Fibroblast of skin of left biceps (primary cell): ENCODE measurements at places on chromosomes 16 and 17.

- no peak for DNase-seq
Measured at GRCh38 chr16:57576429-57576870, 34.0 kb downstream of the ADGRG5 start.

GRCh38 chr17:77247609-77248008, 106.8 kb downstream of the SEC14L1 start:
- no peak for DNase-seq

DNA sequence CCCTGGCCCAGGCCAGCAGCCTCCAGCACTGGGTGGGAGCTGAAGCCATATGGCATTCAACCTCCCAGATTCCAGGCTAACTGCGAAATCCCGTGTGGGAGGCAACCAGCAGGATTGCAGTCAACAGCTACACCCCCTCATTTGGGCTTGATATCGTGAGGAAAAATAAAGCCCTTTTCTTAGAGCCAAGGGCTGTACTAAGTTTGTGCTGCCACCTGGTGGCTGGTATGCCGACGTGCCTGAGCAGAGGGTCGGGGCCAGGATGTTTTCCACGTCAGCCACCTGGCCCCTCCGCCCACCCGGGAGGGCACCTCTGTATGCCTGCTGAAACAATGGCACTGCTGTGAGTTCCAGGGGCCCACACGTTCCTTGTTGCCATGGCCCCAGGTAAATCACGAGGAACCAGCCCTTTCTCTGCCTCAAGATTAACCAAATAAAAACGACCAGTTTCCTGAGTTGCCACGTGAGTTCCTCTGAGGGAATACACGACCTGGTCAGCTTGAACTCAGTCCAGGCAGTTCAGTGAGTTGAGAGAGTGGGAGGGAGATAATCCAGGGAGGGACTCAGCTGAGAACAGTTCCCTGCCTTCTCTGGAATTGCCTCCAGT, 9.0 kb downstream of the TMEM98 start:
- DNase-seq, result peak; percentile 31

DNA sequence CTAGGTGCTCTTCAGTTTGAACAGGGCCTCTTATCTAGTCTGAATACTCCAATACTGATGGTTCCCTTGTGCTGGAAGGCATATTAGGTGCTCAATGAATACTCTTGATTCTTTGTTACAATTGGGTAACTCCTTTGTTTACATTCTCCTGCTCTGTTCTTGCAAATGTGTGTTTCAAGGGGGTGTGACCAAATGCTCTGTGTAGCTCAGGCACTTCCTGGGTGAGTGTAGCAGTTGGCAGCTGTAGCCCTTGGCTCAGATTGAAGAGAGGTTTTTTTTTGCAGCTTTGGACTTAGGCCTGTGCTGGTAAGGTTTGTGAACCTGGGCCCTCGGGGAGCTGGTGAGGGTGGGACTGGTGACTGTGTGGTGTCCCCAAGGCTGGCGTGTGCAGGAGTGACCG, 20.2 kb downstream of the TBCD start:
- no peak for DNase-seq

GRCh38 chr17:63476854-63477479, at the start of gene ACE:
TSS of gene ACE (plus strand) at chr17:63477061. CDS start at chr17:63477095, 34 bp downstream.
- DNase-seq, result no peak

- no peak for DNase-seq
Measured at GRCh38 chr17:56777859-56778258, 55.9 kb downstream of the C17orf67 start.

DNA sequence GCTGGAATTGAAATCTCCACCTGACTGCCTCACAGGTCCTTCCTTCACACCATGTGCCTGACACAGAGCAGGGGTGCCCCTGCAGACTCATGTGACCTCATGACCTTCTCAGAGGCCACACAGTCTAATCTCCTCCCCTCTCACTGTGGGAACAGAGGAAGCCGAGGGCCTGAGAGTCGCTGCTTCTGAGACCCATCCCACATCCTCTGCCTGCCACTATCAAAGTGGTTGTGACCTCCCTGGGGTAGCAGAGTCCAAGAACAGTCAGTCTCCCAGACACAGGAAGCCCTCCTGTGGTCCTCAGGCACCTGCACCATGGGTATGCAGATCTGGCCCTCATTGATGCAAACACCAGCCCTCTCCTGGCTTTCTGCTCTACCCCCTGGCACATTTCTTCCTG, 78.5 kb downstream of the RAB11FIP4 start:
- DNase-seq, result no peak

DNA sequence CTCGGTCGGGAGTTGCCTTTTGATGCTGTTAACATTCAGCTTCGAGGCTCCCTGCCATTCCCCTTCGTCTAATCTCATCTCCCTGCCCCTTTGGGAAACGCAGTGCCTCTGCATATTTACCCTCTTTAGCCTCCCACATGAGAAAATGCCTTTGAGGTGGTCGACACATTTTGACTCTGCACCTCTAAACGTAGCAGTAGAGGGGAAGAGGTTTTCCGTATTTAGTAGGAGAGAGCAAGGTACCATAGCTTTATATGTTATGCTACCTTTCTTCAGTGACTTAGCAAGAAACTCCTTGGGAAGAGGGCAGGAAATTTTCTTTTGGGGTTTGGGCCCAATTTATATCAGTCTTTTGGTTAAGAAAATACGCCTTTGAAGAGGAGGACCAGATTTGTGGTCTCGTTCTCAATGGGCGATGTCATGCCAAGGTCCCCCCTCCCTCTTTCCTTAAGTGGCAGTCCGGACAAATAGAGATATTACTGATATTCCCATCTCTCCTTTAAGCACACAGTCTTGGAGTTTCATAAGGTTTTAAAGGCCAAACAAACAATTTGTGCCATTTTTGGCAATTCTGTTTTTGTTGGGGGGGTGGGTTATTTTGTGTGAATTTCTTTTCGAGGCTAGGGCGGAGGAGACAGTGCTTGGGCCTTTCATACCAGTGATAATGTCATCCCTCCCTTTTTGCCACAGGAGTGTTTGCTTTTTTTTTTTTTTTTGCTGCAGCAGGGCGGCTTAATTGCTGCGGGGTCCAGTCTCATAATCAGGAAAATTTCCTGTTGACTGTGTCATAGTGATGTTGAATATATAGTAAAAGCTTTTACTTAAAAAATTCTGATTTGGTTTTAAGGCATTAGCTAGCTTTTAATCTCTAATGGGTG, 1.5 kb downstream of the PAFAH1B1 start:
- DNase-seq, result no peak

DNA sequence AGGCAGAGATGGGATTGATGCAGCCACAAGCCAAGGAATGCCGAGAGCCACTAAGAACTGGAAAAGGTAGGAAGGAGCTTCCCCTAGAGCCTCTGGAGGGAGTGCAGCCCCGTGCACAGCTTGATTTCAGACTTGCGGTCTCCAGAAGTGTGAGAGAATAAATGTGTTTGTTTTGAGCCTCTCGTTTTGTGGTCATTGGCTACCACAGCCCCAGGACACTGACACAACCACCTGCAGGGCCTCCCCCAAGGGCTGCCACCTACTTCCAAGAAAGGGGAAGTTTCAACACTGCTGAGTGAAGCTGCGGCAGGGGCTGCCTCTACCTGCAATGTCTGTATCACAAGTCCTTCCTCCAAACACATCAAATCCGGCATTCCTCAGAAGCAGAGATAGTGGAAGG, 346.9 kb downstream of the C16orf95 start:
- no peak for DNase-seq

DNA sequence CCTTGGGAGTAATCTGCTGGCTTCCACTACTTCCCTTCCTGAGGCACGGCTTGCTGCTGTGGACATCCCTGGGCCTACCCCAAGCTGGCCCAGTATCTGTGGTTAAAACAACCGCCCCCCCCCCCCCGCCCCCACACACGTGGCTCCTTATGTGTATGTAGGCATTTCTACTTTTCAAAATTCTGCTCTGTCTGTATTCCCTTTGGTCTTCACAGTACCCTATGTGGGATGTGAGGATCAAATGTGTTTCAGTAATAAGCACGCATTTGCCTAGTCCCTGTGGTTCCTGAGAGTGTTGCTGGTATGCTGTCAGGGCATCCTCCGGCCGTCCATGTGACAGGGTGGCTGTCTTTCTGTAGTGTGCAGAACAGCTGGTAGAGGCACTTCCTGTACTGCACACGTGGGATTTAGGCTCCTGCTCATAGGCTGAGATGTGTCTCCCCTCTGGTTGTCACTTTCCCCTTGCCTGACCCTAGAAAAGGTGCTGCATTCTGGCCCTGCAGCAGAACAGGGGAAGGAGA, 2.2 kb downstream of the NT5M start:
- DNase-seq, result no peak

GRCh38 chr17:15119968-15120367, 145.2 kb downstream of the PMP22 start:
- DNase-seq, result peak; percentile 72

- no peak for DNase-seq
Measured at GRCh38 chr17:45824901-45825492, 19.7 kb upstream of the SPPL2C start.

DNA sequence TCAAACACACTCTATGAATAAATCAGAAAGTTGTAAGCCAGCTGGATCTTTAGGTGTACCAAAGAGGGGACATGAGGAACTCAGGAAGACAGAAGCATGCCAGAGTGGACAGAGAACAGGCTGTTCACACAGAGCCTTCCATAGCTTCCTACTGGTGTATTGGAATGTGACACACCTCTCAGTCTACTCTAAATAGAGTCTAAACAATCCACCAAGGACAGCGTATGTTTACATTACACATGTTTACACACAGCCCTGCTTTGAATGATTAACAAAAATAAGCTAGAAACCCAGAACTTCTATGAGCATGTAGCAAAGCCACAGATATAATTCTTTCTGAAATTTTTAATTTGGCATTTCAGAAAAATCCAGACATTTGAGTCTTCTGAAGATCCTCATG, 1279.0 kb upstream of the CDH8 start:
- DNase-seq, result no peak

DNA sequence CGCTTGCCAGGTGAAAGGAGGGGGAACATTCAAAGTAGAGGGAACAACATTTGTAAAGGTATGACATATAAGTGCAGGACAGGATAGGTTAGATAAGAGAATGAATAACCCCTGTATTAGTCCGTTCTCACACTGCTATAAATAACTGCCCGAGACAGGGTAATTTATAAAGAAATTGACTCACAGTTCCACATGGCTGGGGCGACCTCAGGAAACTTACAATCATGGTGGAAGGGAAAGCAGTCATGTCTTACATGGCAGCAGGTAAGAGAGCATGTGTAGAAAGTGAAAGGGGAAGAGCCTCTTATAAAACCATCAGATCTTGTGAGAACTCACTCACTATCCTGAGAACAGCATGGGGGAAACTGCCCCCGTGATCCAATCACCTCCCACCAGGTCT, 223.8 kb downstream of the SOX9 start:
- no peak for DNase-seq
